ENCODE measurements at places on chromosomes 6 and 20. TPM values are rescaled to one million over a fixed set of nuclear protein-coding genes. Genes with fewer than 3 reads are reported as not detected.

Gene SIRPB2
- 3.2 TPM for total RNA-seq

DNA sequence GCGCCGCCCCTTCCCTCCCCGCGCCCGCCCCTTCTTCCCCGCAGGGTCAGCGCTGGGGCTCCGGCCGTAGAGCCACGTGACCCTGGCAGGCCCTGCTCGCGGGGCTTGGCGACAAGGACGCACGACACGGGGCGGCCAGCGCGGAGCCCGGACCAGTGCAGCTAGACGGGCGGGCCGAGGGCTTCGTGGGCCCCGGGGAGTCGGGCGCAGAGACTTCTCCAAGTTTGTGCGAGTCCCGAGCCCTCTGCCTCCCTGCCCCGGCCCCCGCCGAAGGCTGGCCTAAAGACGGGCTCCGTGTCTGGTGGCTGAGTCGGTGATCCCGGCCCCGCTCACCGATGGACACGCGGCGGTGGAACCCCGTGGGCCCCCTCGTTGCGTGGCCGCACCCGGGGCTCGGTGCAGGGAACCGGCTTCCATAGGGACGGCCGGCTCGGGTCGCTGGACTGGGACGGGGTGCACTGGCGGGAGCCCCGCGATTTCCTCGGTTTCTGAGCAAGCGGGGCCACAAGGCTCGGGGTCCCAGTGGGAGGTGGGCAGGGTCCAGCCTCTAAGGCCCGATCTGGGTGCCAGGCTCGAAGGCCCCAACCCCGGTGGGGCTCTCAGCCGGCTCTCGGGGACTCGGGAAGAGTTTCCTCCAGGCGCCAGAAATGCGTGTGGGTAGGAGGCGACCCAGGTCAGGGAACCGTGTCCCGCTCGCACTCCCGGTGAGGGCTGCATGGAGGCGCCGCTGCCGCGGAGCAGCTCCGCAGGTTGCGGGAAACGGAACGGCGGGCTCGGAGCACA, 452 bp upstream of the GATA5 start:
- H3K36me3 ChIP-seq, result no peaks in the 10 kb centered on the region

Gene BMP2
- total RNA-seq, result 2.4 TPM

- DNase-seq, result no peak
- H3K36me3 ChIP-seq, result no peaks in the 10 kb centered on the region
- no peak overlapping the region for H3K27ac ChIP-seq
- peaks cover 93% of the 10 kb centered on the region for H3K27me3 ChIP-seq
- no peaks in the 10 kb centered on the region for H3K4me1 ChIP-seq
- H3K4me3 ChIP-seq, result no peak overlapping the region
Measured at GRCh38 chr6:168331058-168331457, 11.5 kb upstream of the DACT2 start.

- H3K4me3 ChIP-seq, result no peak overlapping the region
- no peak overlapping the region for H3K27ac ChIP-seq
- DNase-seq, result no peak
- H3K4me1 ChIP-seq, result no peaks in the 10 kb centered on the region
- H3K36me3 ChIP-seq, result no peaks in the 10 kb centered on the region
- no peaks in the 10 kb centered on the region for H3K27me3 ChIP-seq
Measured at GRCh38 chr6:137926207-137926731, 59.2 kb downstream of the TNFAIP3 start.

Gene SLC2A10
- total RNA-seq, result 2.8 TPM

DNA sequence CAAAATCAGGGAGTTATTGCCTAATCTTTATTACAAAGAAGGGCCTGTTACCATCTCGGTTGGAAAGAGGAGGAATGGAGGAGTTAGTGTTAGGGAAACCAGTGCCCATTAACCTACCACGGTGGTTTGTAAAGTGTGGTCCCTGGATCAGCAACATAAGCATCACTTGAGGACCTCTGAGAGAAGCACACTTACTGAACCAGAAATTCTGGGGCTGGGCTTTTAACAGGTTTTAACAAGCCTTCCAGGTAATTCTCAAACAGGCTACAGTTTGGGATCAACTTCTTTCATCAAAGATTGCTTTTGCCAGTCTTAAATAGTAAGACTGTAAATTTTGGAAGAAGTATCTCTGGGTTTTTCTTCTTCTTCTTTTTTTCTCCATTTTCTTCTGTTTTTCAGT, 329.5 kb upstream of the JAG1 start:
- peak overlapping the region; percentile 54 for H3K27ac ChIP-seq
- peaks cover 12% of the 10 kb centered on the region for H3K4me1 ChIP-seq
- no peaks in the 10 kb centered on the region for H3K27me3 ChIP-seq
- H3K36me3 ChIP-seq, result no peaks in the 10 kb centered on the region
- H3K4me3 ChIP-seq, result no peak overlapping the region
- DNase-seq, result no peak

GRCh38 chr6:45590696-45591184, 213.0 kb upstream of the SUPT3H start:
- no peak overlapping the region for H3K4me3 ChIP-seq
- H3K36me3 ChIP-seq, result no peaks in the 10 kb centered on the region
- no peak overlapping the region for H3K27ac ChIP-seq
- no peak for DNase-seq
- no peaks in the 10 kb centered on the region for H3K27me3 ChIP-seq

GRCh38 chr6:168686831-168687730, 246.1 kb downstream of the SMOC2 start:
- H3K4me3 ChIP-seq, result no peak overlapping the region
- H3K4me1 ChIP-seq, result no peaks in the 10 kb centered on the region
- no peaks in the 10 kb centered on the region for H3K36me3 ChIP-seq
- H3K27me3 ChIP-seq, result peaks cover 28% of the 10 kb centered on the region
- H3K27ac ChIP-seq, result no peak overlapping the region

GRCh38 chr20:49882171-49882970, 33.0 kb downstream of the SPATA2 start:
- peaks cover 80% of the 10 kb centered on the region for H3K36me3 ChIP-seq
- peaks cover 18% of the 10 kb centered on the region for H3K4me1 ChIP-seq
- no peaks in the 10 kb centered on the region for H3K27me3 ChIP-seq
- H3K27ac ChIP-seq, result no peak overlapping the region
- no peak overlapping the region for H3K4me3 ChIP-seq

GRCh38 chr6:90787446-90787845, 200.6 kb upstream of the MAP3K7 start:
- H3K27me3 ChIP-seq, result no peaks in the 10 kb centered on the region
- H3K27ac ChIP-seq, result no peak overlapping the region
- no peak overlapping the region for H3K4me3 ChIP-seq
- DNase-seq, result no peak
- H3K36me3 ChIP-seq, result no peaks in the 10 kb centered on the region
- H3K4me1 ChIP-seq, result no peaks in the 10 kb centered on the region

- H3K36me3 ChIP-seq, result no peaks in the 10 kb centered on the region
- no peaks in the 10 kb centered on the region for H3K27me3 ChIP-seq
- no peak overlapping the region for H3K27ac ChIP-seq
- no peak for DNase-seq
Measured at GRCh38 chr6:52603000-52603795, 26.3 kb upstream of the TRAM2 start.
